ENCODE measurements at places on chromosomes 13 and 19. TPM values are rescaled to one million over a fixed set of nuclear protein-coding genes. Genes with fewer than 3 reads are reported as not detected.

The VAV1 gene
- 85.0 TPM for total RNA-seq

The LGI4 gene
- total RNA-seq: 1.6 TPM

DNA sequence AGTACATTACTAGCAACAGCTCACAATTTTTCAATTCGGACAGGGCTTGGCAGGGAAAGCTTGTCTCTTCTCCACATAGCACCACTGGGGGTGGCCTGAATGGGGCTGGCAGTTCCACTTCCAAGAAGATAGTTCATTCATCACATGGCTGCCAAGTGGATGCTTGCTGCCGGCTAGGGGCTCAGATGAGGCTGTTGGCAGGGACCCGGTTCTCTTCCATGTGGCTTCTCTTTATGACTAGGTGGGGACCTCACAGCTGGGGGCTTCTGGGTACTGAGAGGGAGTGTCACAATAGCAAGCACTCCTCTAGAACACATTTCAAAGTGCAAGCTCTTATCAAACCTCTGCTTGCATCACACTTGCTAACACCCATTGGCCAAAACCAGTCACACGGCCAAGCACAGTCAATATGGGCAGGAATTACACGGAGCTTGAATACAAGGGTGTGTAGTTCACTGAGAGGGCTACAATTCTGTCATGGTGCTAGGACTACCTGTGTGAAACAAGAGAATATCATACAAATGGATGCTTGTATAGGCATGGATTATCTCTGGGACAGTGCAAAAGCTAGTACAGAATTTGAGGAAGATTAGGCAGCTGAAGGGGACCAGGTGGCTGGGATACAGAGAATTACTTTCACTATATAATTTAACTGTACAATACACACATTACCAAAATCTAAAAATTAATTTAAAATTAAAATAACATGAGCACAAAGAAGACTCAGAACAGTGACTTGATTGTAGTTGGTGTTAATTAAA, 32.3 kb downstream of the ATP7B start:
- H3K4me1 ChIP-seq: no peaks in the 10 kb centered on the region
- H3K27me3 ChIP-seq: peaks cover 3% of the 10 kb centered on the region
- H3K36me3 ChIP-seq: no peaks in the 10 kb centered on the region
- no peak overlapping the region for H3K27ac ChIP-seq
- DNase-seq: no peak
- H3K4me3 ChIP-seq: no peak overlapping the region

The B3GNT8 gene
- total RNA-seq: 0.39 TPM

Data from naive thymus-derived CD8-positive, alpha-beta T cell (primary cell).